ENCODE measurements at places on chromosomes 11 and 22.
A peak's percentile ranks its signal among the peaks of the same experiment; 100 is the strongest.

DNA sequence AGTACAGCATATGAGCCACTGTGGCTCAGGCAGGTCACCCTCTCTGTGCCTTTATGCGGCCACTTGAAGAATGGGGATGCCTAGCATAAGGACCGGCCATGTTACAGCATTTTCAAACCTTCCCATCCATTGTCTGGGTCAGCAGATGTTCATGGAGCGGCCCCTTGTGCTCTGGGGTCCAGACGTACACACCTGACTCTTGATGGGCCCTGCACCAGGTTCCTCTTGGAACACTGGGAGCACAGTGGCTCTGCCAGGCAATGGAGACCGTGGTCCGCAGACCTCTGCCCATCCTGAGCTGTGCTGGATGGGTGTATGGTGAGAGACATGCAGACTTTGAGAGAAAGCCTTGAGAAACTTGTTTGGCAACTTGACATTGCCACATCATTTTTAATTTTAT is 9.8 kb downstream of the PRDM11 start:
- no peak for DNase-seq

- no peak for DNase-seq
Observed at GRCh38 chr11:134725716-134726639, 313.9 kb upstream of the B3GAT1 start.

DNA sequence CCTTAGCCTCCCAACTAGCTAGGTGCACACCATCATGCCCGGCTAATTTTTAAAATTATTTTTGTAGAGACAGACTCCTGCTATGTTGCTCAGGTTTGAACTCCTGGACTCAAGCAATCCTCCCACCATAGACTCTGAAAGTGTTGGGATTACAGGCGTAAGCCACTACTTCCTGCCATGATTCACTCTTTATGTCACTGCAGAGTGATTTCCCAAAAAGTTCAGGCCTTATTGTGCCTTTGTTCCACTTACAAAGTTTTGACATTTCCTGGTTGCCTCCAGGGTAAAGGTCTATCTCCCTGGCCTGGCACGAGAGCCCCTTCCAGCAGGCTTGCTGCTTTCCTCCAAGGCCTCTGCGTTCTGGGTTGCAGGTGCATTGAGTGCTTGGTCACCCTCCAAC is 44.6 kb upstream of the RIC3 start:
- DNase-seq = no peak

DNA sequence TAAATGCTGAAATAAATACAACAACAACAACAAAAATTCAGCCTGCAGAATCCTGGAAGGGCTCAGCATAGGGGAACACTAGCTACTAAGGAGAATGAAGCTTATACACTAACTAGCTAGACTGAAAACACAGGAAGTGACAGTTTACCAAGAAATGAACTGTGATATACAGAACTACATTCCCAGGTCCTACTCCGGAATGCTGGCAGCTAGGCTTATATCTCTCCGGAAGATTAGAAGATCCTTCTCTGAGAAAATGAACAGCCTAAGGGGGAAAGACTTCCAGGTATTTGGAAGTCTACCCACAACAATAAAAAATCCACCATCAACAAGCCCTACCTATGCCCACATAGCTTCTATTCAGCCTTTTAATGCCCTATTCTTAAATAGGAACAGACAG is 31.0 kb downstream of the CCDC34 start:
- no peak for DNase-seq

- DNase-seq = no peak
Observed at GRCh38 chr11:44743959-44744557, 17.3 kb downstream of the TSPAN18 start.

DNA sequence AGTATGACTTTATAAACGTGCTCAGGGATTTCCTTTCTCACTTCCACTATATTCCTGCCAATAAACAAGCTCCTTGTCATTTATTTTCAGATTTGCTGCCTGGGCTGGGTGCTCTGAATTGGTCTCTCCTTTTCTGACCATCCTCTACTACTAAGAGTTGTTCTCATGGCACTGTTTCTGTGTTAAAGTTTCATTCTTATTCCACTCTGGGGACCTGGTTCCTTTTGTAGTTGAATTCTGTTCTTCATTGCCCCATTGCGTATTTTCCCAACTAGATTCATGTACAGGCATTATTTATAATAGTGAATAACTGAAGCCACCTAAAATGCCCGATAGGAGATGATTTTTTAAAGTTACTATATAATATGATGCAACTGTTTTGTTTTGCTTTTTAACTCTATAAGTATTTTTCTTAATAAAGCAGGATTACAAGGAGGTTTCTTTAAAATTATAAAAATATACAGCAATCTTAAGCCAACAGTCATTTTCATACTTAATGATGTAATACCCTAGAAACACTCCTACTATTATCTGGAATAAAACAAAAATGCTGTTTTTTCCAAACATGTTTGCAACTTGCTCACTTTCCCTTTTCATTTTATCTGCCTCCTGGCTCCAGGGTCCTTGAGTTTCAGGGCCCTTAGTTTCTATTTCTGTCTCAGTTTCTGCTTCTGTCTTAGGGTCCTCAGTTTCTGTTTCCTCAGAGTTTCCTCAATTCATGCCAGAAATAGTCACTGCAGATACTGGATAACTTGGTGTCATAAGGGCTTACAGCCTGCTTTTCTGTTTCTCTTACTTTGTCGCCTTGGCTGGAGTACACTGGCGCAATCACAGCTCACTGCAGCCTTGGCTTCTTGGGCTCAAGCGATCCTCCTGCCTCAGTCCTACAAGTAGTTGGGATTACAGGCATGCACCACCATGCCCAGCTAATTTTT is 9.8 kb upstream of the FUT4 start:
- no peak for DNase-seq

DNA sequence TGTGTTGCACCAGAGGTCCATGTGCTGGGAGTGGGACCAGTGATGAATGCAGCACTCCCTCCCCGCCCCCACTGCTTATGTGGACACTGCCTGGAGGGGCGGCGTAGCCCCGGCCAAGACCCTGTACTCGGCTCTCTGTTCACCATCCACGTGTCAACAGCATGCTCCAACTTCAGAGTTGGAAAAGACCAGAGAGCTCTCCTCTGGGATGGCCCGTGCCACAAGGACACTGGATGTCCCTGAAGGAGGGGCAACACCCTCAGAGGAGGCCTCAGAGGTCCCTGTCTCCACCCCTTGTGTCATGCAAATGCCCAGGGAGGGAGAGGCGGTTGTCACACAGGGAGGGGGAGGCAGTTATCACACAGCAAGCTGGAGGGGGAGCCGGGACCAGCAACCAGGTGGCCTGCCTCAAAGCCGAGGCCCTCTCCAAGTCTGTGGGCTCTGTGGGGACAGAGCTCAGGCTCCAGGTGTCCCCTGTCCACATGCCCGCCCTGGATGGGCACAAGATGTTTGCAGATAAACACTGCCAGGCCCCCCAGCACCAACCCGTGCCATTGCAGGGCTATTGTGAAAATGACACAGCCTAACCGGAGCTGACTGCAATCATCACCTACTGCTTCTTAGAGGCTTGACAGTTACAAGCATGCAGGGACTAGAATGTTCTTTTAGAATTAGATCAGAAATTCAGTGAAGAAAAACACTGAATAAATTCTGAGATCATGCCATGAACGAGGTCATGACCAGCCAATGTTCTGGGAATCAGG is 121.1 kb downstream of the PHF21B start:
- no peak for DNase-seq

- no peak for DNase-seq
Observed at GRCh38 chr11:5736396-5736795, at the start of gene OR56B1. Gene OR56B1, plus strand, starts transcription at chr11:5736448. Its CDS starts 69 bp downstream, at chr11:5736517.

DNA sequence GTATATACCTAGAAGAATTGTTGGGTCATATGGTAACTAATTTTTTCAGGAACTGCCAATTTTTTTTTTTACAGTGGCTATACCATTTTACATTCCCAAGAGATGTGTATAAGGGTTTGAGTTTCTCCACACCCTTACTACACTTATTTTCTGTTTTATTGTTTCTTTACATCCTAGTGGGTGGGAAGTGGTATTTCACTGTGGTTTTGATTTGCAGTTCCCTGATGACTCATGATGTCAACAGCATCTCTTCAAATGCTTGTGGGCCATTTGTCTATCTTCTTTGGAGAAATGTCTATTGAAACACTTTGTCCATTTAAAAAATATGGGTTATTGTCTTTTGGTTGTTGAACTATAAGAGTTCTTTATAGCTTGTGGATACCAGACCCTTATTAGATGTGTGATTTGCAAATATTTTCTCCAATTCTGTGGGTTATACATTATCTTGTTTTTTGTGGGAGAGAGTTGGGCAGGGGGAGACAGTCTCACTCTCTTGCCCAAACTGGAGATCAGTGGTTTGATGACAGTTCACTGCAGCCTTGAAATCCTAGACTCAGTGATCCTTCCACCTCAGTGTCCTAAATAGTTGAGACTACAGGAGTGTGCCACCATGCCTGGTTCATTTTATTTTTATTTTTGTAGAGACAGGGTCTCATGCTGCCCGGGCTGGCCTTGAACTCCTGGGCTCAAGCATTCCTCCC is 30.3 kb upstream of the PISD start:
- DNase-seq = peak; percentile 51

- DNase-seq = no peak
Observed at GRCh38 chr11:6841694-6842093, 3.8 kb upstream of the OR10A5 start.

- DNase-seq = no peak
Observed at GRCh38 chr11:15613251-15613650, 498.5 kb downstream of the INSC start.

DNA sequence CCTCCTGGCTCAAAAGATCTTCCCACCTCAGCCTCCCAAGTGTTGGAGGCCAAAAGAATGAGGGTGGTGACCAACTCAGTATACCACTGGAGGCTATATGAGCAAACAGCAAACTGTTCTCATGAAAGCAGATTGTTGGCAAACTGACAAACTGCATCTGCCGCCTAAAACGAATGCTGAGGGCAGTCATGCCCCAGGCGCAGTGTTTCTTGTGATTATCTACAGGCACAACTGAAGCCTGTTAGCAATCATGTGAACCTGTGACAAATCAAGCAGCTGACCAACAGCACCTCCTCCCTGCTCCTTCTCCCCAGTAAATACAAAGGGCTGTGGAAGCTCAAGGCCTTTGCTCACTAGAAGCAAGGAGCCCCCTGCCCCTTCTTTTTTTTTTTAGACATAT is 47.8 kb downstream of the BTBD10 start:
- no peak for DNase-seq

- DNase-seq = no peak
Observed at GRCh38 chr11:128890543-128891368, at the start of gene KCNJ5. Gene KCNJ5, plus strand, starts transcription at chr11:128891356. Its CDS starts 19,918 bp downstream, at chr11:128911274.

- no peak for DNase-seq
Observed at GRCh38 chr11:65692367-65692766, 19.7 kb upstream of the KAT5 start.

DNA sequence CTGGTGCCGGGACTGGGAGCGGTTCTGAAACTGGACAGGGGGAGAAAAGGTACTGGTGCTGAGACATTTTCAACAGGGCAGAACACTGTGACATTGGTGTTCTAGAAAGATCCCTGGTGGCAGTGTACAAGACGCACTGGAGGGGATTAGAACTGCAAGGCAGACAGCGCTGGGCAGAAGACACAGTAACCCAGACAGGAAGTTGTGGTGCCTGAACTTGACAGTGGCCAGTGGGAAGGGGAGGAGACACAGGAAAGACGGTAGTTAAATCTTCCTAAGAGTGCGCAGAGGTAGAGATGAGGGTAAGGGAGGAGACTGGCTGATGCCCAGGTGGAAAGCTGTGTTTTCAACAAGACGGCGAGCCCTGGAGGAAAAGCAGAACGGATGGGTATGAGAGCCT is 24.5 kb downstream of the FAM227A start:
- DNase-seq = no peak

GRCh38 chr11:40306938-40307548 is 1152.4 kb downstream of the LRRC4C start:
- DNase-seq = peak; percentile 69

- no peak for DNase-seq
Observed at GRCh38 chr11:1437500-1437899, 47.8 kb downstream of the BRSK2 start.

DNA sequence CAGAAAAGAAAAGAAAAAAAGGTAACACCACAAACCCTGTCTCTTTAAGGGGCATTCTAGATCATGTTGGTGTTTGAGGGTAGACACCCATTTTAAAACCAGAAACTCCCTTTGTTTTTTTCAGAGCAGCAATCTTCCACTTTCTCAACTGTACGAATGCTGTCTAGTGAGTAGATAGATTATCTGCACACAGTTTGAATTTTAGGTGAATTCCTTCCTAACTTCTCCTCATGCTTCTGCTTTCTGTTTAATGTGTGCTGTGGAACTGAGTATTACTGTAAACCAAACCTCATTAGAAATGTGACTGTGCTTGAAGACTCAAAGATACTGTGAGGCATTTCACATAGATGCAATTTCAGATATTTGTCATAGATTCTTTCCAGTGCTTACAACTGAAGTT is 102.4 kb downstream of the PRMT3 start:
- no peak for DNase-seq

GRCh38 chr22:47561115-47561675 is 798.7 kb downstream of the TBC1D22A start:
- DNase-seq = no peak

DNA sequence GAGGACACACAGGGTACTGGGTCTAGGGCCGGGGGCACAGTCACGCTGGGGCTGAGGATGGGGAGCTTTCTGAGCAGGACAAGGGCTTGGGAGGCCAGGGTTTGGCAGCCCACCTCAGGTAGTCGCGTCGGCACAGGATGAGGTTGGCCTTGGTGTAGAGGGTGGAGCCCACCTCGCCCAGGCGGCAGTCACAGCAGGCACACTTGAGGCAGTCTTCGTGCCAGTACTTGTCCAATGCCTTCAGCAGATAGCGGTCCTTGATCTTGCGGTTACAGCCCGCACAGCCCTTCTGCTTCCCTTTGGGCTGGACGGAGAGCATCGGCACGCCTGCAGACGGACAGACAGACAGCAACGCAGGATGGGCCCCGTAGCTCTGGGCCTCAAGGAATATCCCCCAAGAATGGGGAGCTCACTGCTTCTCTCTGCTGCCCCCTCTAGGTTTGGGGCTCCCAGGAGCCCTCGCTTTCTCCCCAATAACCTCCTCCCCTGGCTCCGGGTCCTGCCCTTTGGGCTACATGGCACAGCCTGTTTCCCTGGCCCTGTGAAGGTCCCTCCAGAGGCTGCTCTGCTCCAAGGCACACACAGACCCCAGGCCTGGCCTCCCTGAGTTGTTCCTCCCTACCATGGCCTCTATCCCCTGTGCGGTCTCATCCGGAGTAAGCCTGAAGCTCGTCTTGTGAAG is 33.4 kb downstream of the LMO1 start:
- no peak for DNase-seq

Measured in RKO (cell line).